Right renal pelvis (tissue), 4 donors: ENCODE measurements at places on chromosomes 16 and 17.

DNA sequence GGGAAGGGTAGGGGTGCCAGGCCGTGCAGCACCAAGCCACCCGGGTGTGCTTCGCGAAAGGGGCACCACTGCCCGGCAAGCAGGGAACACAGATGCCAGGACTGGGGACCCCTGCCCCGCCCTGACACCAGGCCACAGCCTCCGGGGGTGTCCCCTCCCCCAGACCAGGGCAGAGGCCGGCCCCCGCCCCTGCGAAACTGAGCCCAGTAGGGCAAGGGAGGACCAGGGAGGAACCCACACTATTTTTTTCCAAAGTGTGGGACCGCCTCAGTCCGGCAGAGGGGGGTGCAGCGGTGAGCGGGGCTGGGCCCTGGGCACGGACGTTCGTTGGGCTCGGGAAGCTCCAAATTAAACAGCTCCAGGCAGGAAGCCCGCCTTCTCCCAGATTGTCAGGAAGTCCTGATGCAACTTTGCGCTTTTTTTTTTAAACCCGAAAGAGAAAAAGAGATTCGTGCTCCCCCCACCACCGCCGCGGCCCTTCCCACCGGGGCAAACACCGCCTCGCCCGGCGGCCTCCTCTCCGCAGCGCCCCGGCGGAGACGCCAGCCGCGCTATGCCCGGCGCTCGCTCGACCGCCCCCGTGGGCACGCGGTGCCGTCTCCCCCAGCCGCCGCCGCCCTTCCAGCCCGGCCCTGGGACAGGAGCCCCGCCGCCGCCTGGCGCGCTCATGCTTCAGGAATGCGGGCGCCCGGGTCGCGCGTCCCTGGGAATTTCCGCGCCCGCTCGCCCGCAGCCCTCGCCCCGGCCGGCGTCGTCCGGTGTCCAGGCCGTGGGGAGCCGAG lies 755 bp downstream of the PIEZO1 start:
- DNase-seq: no peak

DNA sequence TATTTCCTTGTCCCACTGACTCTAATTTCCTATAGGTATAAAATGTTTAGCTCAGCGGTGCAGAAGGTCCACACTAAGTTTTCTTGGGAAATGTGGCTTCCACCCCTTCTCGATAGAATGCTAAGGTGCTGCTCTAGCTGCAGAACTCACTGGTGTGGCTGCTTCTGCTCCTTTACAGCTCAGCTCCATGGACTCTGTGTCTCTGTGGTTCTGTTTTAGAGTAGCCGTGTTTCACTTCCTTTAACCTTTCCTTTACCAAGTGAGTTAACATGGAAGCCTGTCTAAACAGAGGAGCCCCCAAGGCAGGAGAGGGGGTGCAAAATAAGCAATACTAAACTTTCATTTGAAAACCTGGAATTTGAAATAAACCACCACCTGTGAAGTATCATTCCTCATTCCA lies 65.3 kb downstream of the SPECC1 start:
- no peak for DNase-seq

GRCh38 chr16:66927918-66928649 lies 2.7 kb upstream of the RRAD start:
- DNase-seq: no peak

DNA sequence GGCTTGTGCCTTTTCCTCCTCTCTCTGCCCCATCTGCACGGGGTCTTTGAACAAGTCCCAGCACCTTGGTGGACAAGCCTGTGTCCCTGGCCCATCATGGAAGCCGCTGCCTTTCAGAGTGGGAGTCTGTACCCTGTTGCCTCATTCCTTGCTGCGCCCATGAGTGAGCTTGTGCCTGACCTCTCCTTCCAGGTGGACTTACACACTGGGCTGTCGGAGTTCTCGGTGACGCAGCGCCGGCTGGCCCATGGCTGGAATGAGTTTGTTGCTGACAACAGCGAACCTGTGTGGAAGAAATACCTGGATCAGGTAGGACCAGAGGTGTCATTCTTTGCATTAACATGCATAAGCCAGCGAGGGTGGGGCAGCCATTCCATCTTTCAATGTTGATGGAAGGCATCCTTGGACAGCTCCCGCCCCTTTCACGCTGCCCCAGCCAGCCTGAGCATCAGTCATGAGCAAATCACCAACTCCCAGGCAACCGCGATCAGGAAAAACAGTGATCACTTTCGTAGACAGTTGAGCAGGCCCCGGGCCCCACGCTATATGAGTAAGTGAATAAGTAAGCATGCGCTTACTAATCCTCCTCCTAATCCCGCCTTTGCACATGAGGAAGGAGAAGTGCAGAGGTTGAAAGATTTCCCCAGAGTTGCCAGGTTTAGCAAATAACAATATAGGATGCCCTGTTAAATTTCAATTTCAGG lies 36.8 kb downstream of the ATP2C2 start:
- no peak for DNase-seq
